Fibroblast of the aortic adventitia (primary cell): ENCODE measurements at places on chromosomes 7 and 10.

GRCh38 chr7:91327346-91327745, 63.1 kb downstream of the FZD1 start:
- DNase-seq = no peak

DNA sequence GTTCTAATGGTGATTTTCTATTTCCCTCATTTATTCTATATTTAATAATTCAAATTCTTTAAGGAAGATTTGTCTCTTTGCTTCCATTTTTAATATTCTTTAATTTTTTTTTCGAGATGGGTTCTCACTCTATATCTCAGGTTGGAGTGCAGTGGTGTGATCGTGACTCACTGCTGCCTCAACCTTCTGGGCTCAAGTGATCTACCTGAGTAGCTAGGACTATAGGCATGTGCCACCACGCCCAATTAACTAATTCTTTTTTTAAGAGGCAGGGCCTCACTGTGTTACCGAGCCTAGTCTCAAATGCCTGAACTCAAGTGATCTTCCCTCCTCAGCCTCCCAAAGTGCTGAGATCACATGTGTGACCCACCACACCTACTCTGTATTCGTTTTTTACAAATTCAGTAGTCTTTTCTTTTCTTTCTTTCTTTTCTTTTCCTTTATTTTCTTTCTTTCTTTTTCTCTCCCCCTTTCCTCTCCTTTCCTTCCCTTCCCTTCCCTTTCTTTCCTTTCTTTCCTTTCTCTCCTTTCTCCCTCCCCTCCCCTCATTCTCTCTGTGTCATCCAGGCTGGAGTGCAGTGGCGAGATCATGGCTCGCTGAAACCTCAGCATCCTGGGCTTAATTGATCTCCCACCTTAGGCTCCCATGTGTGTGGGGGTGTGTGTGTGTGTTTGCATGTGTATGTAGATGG, 323.1 kb downstream of the ADK start:
- DNase-seq = no peak

DNA sequence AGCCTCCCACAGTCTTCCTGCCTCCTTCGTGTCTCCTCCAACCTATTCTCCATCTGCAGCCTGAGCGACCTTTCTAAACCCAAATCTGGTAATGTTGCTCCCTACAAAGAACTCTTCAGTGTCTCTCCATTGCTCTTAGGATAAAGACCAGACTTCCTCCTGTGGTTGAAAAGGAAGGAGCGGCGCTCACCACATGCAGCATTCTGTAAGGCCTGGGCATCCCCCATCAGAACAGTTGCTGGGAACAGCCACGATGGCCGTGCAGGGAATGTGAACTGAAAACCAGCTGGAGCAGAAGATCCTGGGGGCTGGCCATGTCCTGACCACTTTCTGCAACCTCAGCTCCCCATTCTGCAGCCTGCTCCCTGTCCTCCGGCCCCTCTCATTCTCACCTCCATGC, 237.8 kb upstream of the ZMIZ1 start:
- DNase-seq = no peak

DNA sequence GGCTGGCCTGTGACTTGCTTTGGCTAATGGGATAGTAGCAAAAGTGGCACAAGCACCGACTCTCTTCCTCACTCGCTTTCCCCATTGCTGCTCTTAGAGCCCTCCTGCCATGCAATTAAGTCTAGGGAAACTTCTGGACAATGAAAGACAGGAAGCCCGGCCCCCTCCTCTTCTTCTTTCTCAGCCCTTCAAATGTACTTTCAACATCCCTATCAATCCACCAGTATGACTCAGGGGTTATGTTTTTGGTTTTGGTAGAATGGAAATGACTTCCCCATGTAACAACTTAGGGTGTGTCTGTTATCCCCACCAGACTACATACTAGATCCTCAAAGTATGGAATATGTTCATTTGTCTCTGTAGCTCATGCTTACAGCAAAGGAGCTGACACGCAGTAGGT, 139.0 kb upstream of the GDF10 start:
- DNase-seq = no peak
